ENCODE measurements at places on chromosomes 3 and 15. TPM values are rescaled to one million over a fixed set of nuclear protein-coding genes. Genes with fewer than 3 reads are reported as not detected.

The CASR gene
- total RNA-seq = not detected

The DTX3L gene
- total RNA-seq = 12.7 TPM

The TNNC1 gene
- total RNA-seq = 8.5 TPM

- no peak for DNase-seq
Measured at GRCh38 chr3:133894353-133895207, 1.1 kb downstream of the RAB6B start.

Measured in SJCRH30 (cell line).